Activated naive CD4-positive, alpha-beta T cell treated with anti-CD3 and anti-CD28 coated beads, Interleukin-2, amount 50 U/mL, for 16 hours (primary cell): ENCODE measurements at places on chromosomes 6 and 20.

DNA sequence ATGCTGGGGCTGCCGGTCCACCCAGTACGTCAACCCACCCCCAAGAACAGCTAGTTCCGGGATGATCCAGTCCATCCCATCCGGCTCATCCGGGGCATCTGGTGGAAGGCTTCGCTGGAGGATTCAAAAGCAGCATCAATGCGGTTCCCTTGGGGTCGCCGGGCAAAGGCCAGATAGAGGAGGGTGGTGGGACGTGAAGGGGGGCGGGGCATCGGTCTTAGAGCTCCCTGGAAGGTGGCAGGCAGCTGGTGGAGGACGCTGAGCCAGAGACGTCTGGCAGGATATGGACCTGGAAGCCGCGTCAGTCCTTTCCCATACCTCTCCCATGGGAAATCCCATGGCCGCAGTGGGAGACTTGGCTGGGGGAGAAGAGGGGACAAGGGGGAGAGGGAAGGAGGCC lies 1500.8 kb upstream of the DEFB115 start:
- no peak for DNase-seq

DNA sequence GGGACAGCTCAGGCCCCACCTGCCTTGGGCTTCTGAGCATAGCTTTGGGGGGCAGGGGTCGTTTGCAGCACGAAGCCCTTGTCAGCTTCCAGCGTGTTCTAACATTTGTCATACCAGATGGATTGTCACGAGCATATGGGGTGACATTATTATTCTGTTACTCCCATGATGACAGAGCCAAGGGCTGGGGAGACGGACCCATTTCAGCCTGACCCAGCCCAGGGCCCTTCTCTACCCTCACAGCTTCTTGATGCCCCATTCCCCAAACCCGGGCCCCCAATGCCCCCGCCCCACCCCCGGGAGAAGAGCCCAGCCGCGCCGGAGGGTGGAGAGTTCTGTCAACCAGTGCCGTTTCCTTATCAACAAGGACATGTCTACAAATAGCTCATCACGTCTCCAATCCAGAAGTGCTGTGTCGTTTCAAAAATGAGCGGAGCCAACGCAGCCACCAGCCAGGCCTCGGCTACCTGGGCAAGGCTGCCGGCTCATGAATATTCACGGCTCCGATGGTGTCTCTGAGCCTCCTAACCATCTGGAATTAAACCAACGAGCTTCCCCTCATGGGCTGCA lies 9.6 kb upstream of the CHRNA4 start:
- no peak for DNase-seq

GRCh38 chr6:2934057-2934456 lies 30.9 kb upstream of the SERPINB9 start:
- no peak for DNase-seq

DNA sequence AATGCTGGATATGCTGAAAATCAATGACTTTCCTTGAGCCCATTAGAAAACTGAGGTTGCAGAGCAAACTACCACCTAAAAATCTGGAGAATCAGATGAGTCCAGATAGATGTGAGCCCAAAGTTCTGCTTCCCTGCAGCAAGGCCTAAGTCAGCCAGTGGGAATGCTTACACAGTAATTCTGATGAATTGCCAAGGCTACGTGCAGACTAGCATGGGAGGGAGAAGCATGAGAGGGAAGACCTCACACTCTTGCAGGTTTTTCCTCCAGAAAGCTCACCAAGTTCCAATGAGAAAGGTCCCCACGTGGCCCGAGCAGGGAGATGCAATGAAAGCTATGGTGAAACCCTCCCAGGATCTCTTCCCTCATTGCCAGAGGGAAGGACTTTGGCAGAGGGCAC lies 104.8 kb upstream of the SIRPA start:
- DNase-seq = no peak

GRCh38 chr6:63458480-63459115 lies 113.7 kb upstream of the LOC128125822 start:
- no peak for DNase-seq

DNA sequence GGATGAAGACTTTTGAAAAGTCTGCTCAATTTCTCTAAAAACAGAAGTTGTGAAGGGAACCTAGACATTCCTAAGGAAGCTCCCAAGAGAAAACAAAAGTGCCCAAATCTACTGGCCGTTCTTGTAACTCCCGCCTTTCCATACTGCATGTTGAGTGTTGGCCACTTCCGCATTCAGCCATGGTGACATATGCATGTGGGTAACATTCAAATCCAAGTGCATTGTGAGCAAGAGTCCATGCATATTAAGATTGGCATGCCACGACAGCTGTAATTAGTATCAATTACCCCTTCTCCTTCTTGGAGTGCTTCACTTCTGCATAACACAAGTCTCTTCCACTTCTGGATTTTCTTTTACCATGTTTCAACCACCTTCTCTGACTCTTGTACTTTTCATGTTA lies 8.4 kb downstream of the SLC35D3 start:
- DNase-seq = no peak

- no peak for DNase-seq
These were observed 58.9 kb upstream of the SRSF6 start for GRCh38 chr20:43398676-43399324.

- no peak for DNase-seq
These were observed 187.6 kb downstream of the EPM2A start for GRCh38 chr6:145547594-145548335.

- no peak for DNase-seq
These were observed 23.4 kb downstream of the SIRPA start for GRCh38 chr20:1918491-1919165.

DNA sequence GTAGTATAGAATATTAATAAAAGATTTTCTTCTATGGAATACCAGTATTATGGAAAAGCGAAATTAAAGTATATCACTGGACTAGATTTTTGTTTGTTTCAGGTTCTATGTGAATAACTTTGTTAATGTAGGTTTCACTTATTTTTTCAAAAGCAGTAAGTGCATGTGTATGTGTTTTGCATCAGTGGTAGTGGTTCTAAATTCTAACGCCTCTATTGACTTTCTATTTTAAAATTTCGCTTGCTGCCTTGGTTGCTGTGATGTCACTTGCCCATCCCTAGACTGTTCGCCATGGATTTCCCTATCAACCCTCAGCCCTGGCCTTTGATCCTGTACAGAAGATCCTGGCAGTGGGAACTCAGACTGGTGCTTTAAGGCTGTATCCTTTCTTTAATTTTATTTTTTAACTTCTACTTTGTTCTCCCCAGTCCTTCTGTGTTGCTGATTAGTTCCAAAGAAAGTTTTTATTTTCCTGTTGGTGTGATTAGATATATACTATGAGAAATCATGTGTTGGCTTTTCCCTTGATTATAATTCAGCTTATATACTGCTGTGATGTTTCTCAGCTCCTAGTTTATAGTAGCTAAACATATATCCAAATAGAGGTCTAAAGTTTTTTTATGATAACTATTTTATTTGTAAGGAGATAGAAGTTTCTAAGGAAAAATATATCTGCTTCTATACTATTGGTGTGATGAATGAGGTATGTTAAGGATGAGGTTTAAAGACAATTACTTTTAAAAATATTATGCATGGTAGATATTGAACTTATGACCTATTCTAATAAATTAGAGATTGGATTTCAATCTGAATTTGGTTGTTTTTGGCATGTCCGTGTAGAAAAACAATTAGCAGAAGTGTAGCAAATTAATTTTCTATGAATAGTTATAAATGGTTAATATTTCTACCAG lies 1.7 kb downstream of the STXBP5 start:
- DNase-seq = no peak

GRCh38 chr6:110432285-110432900 lies 17.0 kb upstream of the DDO start:
- DNase-seq = no peak
